ENCODE measurements at places on chromosomes 4 and X. TPM values are rescaled to one million over a fixed set of nuclear protein-coding genes. Genes with fewer than 3 reads are reported as not detected.

IL2RG gene
- polyA plus RNA-seq = 0.53 TPM

REELD1 gene
- polyA plus RNA-seq = not detected

GC gene
- not detected for polyA plus RNA-seq

SLC25A53 gene
- polyA plus RNA-seq = 6.2 TPM

RBPJ gene
- polyA plus RNA-seq = 85.1 TPM

ARHGAP36 gene
- not detected for polyA plus RNA-seq

PHF8 gene
- polyA plus RNA-seq = 7.9 TPM

KIAA1210 gene
- polyA plus RNA-seq = not detected

OPHN1 gene
- polyA plus RNA-seq = 4.3 TPM

PCYT1B gene
- not detected for polyA plus RNA-seq

FAT4 gene
- polyA plus RNA-seq = 2.4 TPM

TMEM150C gene
- 0.84 TPM for polyA plus RNA-seq

ZNF275 gene
- 6.5 TPM for polyA plus RNA-seq

SLIT2 gene
- polyA plus RNA-seq = 43.9 TPM

P2RY8 gene
- 0.04 TPM for polyA plus RNA-seq

AADAT gene
- 7.7 TPM for polyA plus RNA-seq

PDE5A gene
- polyA plus RNA-seq = 8.0 TPM

INTU gene
- polyA plus RNA-seq = 1.6 TPM

AR gene
- 1.2 TPM for polyA plus RNA-seq

ADGRL3 gene
- not detected for polyA plus RNA-seq

AKAP14 gene
- not detected for polyA plus RNA-seq

NCAPG gene
- 14.0 TPM for polyA plus RNA-seq

CCDC158 gene
- 0.14 TPM for polyA plus RNA-seq

CCDC110 gene
- polyA plus RNA-seq = 0.13 TPM

PHKA1 gene
- polyA plus RNA-seq = 1.4 TPM

PRRG3 gene
- 0.14 TPM for polyA plus RNA-seq

STATH gene
- polyA plus RNA-seq = not detected

POLN gene
- polyA plus RNA-seq = 0.91 TPM

TMEM156 gene
- polyA plus RNA-seq = not detected

FAM47E gene
- not detected for polyA plus RNA-seq

TENM3 gene
- 1.0 TPM for polyA plus RNA-seq

HPGDS gene
- not detected for polyA plus RNA-seq

UGT2B10 gene
- polyA plus RNA-seq = not detected

BMX gene
- polyA plus RNA-seq = not detected

GPR50 gene
- polyA plus RNA-seq = not detected

CLCN4 gene
- polyA plus RNA-seq = 0.29 TPM

PAGE4 gene
- not detected for polyA plus RNA-seq

PDCL2 gene
- not detected for polyA plus RNA-seq

CTAG2 gene
- not detected for polyA plus RNA-seq

DCAF12L2 gene
- not detected for polyA plus RNA-seq

NIPAL1 gene
- polyA plus RNA-seq = 0.76 TPM

GPM6B gene
- polyA plus RNA-seq = 0.25 TPM

ATXN3L gene
- polyA plus RNA-seq = not detected

WAS gene
- not detected for polyA plus RNA-seq

FGFBP2 gene
- not detected for polyA plus RNA-seq

ARHGAP6 gene
- 0.08 TPM for polyA plus RNA-seq

CXCL10 gene
- polyA plus RNA-seq = not detected

SSX4B gene
- polyA plus RNA-seq = not detected

UGT2B15 gene
- polyA plus RNA-seq = not detected

NHSL2 gene
- polyA plus RNA-seq = 6.5 TPM

TSPAN6 gene
- 37.8 TPM for polyA plus RNA-seq

MAP7D2 gene
- polyA plus RNA-seq = 0.11 TPM

ATP2B3 gene
- not detected for polyA plus RNA-seq

FDCSP gene
- not detected for polyA plus RNA-seq

Data from GM23248 (cell line).